ENCODE measurements at places on chromosomes 1 and 21.

DNA sequence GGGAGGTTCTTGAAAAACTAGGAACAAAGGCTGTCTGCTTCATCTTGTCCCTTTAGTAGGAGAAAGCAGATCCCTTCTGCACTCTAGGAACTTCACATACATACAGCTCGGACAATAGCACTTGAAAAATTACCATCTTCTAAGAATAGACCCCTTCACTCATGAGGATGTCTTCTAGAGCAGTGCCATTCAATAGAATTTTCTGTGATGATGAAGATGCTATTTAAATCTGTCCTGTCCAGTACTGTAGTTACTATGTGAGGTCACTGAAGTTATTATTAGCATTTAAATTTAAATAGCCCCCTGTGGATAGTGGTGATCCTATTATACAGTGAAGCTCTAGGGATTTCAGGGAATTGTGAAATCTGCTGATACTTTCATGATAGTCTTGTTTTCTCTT, 46.4 kb upstream of the RAB3GAP2 start:
- DNase-seq = no peak

DNA sequence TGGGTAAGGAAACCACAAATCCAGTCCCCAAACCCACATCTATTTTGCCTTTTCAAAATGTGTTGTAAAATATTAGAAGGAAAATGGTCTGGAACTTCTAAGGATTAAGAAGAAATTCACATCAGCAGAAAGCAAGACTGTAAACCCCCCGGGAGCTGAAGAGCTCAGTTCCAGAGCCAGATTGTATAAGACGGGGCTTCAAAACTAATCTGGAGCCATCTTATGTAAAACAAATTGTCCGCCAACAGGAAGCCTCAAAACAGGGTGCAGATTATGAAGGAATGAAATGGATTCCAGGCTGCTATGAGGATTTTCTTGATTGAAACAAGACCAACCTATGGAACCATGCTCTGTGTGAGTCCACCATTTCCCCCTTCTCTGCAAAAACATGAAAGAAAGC, 25.1 kb upstream of the HUNK start:
- no peak for DNase-seq

DNA sequence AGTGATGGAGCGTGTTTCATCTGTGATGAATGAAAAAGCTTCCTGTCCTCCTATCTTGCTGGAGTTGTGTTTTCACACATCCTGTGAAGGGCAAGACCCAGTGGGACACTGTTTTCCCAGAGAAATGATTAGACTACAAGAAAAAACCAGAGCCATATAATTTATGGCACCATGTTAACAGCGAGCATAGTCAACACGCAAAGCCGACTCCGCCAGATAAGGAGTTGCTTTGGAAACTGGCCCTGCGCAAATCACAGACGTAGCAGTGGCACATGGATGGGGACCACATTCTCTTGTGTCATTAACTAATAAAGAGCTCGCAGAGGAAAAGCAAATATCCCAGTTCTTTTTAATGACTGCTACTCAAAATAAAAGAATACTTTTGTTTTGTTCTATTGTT, 471.2 kb upstream of the RUNX1 start:
- DNase-seq = no peak

DNA sequence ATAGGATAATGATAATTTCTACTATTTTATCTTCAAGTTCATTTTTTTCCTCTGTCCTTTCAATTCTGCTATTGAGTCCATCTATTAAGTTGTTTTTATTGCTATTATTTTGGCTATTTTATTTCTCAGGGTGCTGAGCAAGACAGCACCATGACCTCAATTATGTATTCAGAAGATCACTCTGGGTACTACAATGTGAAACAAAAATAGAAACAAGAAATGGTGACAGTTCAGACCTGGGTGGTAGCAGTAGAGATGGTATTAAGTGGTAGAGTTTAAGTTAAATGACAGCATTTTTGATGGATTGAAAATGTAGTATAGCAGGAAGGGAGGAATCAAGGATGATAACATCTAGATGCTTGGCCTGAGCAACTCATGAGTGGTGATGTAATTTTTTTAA, 655.3 kb upstream of the PLXNA2 start:
- DNase-seq = no peak

- no peak for DNase-seq
These were observed 22.6 kb downstream of the RCAN1 start for GRCh38 chr21:34592120-34592955.

Measured in pons (tissue), 1 donor.